HCT116 (cell line): ENCODE measurements at places on chromosomes 11 and 22. TPM values are rescaled to one million over a fixed set of nuclear protein-coding genes. Genes with fewer than 3 reads are reported as not detected.

GRCh38 chr11:45872651-45873356 is 12.6 kb upstream of the MAPK8IP1 start:
- H3K4me3 ChIP-seq = no peak overlapping the region
- peaks cover 4% of the 10 kb centered on the region; the same call in 1 of the 2 replicates for H3K4me1 ChIP-seq
- H3K27me3 ChIP-seq = no peaks in the 10 kb centered on the region
- H3K27ac ChIP-seq = no peak overlapping the region

- no peak for DNase-seq
- H3K27me3 ChIP-seq = no peaks in the 10 kb centered on the region; the same call in 1 of the 2 replicates
- no peaks in the 10 kb centered on the region for H3K36me3 ChIP-seq
- H3K27ac ChIP-seq = no peak overlapping the region
These were observed 67.0 kb downstream of the SC5D start for GRCh38 chr11:121359591-121359990.

- H3K27ac ChIP-seq = no peak overlapping the region
- peaks cover 5% of the 10 kb centered on the region; the same call in 1 of the 2 replicates for H3K4me1 ChIP-seq
- H3K4me3 ChIP-seq = no peak overlapping the region
These were observed 22.9 kb downstream of the GUCD1 start for GRCh38 chr22:24532075-24532474.

DNA sequence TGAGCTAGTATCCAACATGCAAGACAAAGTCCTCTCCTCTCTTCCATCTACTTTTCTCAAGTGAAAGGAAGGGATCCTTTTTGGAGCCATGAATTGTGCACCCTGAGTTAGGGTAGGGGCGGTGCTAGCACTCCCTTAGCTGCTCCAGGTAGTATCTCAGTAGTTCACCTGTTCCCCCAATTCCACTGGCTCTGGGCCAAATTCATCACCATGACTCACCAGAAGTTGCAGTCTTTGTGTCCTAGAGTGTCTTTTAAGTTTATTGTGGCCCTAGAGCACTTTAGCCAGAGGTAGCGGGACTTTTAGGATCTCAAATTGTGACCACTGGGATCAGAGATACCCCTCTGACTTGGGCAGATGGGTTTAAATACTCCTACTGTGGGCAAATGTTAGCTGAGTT is 398.6 kb upstream of the ANO5 start:
- H3K27me3 ChIP-seq = no peaks in the 10 kb centered on the region
- no peaks in the 10 kb centered on the region for H3K36me3 ChIP-seq
- H3K4me1 ChIP-seq = no peaks in the 10 kb centered on the region

DNA sequence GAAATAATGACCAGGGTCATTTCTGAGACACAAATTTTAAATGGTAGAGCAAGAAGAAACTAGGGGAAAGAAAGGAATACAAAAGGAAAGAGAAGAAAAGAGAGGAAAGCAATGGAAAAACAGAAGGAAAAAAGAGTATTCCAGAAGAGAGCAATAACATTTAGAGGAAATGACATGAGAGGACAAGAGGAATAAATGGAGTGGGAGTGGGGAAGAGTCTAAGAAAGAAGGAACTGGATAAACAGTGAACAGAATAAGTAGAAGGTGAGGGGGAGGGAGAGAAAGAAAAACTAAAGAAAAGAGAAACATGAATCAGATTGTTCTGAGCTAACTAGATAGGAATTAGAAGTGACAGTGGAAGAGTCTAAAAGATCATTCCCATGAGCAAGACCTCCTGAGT is 28.4 kb downstream of the PRDM10 start:
- no peak overlapping the region for H3K4me3 ChIP-seq
- no peaks in the 10 kb centered on the region for H3K27me3 ChIP-seq
- H3K36me3 ChIP-seq = no peaks in the 10 kb centered on the region
- no peak overlapping the region for H3K27ac ChIP-seq

The PNPLA3 gene
- total RNA-seq = 7.3 TPM
